Bronchus fibroblast of lung (primary cell): ENCODE measurements at places on chromosomes 6 and 20. TPM values are rescaled to one million over a fixed set of nuclear protein-coding genes. Genes with fewer than 3 reads are reported as not detected.

OR12D3 gene
- total RNA-seq = not detected in 2 replicates

ZNF184 gene
- 4.0 and 6.2 TPM in 2 replicates for total RNA-seq

LY86 gene
- not detected in 2 replicates for total RNA-seq

OPRM1 gene
- total RNA-seq = not detected in 2 replicates

PDYN gene
- not detected in 2 replicates for total RNA-seq

MCM8 gene
- 12.1 and 12.8 TPM in 2 replicates for total RNA-seq

GPX5 gene
- total RNA-seq = not detected in 2 replicates

CLDN20 gene
- not detected in 2 replicates for total RNA-seq

SDC4 gene
- 117 and 122 TPM in 2 replicates for total RNA-seq

NOTCH4 gene
- 2.0 and 2.5 TPM in 2 replicates for total RNA-seq

COL20A1 gene
- not detected in 2 replicates for total RNA-seq

RRAGD gene
- under 0.01 and 0.17 TPM in 2 replicates for total RNA-seq

ZC2HC1B gene
- not detected in 2 replicates for total RNA-seq

UBE2J1 gene
- total RNA-seq = 26.5 and 29.3 TPM in 2 replicates

DDX43 gene
- 0.15 and 0.84 TPM in 2 replicates for total RNA-seq

VNN1 gene
- total RNA-seq = under 0.01 TPM in 1 of 2 replicates, not detected in the other

RAD21L1 gene
- total RNA-seq = not detected in 2 replicates

MYLK4 gene
- total RNA-seq = under 0.01 and 0.15 TPM in 2 replicates

FAXC gene
- 2.5 and 6.2 TPM in 2 replicates for total RNA-seq

SLC12A5 gene
- total RNA-seq = not detected in 2 replicates

CNBD2 gene
- total RNA-seq = 1.0 and 2.1 TPM in 2 replicates

SPAG4 gene
- total RNA-seq = 4.7 and 6.8 TPM in 2 replicates

TPD52L1 gene
- total RNA-seq = 3.0 and 4.3 TPM in 2 replicates

ACSS1 gene
- 1.3 and 1.8 TPM in 2 replicates for total RNA-seq

CCDC167 gene
- 73.1 and 79.8 TPM in 2 replicates for total RNA-seq

RFX6 gene
- total RNA-seq = not detected in 2 replicates

MACROD2 gene
- not detected in 2 replicates for total RNA-seq

TOP1 gene
- 15.0 and 19.7 TPM in 2 replicates for total RNA-seq
